Activated T-cell treated with anti-CD3 and anti-CD28 coated beads for 1 hour (primary cell): ENCODE measurements at places on chromosomes 5 and 9.

GRCh38 chr5:85266692-85267091, 882.0 kb upstream of the EDIL3 start:
- no peak for DNase-seq

- DNase-seq, result no peak
Measured at GRCh38 chr5:77867194-77867691, 91.1 kb upstream of the TBCA start.

DNA sequence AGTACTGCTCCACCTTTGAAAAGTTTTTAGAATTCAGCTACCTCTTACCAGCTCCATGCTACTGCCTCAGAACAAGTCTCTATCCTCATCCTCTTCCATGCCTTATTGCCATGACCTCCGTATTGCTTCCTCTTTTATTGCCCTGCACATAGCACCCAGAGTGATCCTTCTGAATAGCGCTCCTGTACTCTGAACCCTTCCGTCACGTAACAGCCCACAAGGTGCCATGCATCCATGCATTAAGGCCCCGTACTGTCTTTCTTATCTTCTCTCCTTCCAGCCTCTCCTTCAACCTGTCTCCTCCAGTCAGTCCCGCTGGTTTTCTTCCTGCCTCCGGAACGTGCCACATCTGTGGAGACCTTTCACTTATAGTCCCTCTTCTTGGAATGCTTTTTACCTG, 273.3 kb upstream of the SEMA6A start:
- no peak for DNase-seq

DNA sequence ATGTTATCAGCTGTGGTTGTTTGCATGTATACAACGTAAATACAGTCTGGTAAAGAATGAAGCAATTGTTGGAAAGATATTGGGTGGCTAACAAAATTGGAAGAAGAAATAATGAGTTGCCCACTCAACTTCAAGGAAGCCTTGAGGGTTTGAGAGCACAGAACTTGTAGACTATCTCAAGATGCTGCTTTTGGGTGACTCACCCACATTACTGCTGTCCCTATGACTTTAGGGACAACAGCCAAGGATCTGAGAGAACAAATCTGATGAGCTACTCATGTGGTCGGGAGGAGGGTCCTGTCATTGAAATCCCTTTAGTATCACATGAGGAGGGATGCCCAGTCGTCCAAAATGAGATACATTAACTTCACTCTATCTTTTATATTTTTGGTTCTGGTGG, 261.8 kb downstream of the GAS1 start:
- DNase-seq, result no peak

DNA sequence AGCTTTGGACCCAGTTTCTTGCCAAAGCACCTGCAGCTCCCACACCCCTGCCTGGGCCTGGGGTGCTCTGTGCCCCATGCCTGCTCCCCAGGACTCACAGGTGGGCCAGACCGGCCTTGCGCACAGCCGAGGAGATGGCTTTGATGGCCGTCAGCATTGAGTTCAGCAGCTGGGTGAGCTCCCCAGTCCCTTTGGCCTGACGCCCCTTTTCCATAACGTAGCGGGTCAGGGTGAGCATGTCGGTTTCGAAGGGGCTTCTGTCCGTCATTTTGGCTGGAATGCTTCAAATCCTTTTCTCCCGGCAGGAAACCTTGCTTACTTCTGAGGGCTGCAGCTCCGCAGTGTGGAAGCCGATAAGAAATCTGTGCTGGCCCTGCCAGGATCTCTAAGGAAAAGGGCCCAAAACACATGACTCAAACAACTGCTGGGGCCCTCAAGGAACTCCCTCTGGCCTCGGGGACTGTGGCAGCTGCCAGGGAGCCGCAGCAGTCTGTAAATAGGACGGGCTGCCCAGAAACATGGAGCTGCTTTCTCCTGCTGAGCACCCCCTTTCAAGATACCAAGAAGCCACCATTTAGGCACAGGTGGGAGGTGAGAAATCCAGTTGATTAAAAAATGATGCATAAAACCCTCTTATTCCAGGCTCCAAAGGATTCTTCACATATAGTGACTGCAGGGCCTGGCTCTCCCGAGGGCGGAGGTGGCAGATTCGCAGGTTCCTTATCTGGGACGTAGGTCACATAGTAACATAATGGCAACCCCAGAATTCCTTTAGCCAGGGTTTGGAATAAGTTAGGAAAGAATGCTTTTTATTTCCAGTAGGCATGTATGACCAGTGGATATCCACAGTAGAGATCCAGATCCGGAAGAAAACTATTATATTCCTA, at the start of gene FBP2:
FBP2 (minus strand) TSS at position 366 of the 887 bp plus-strand sequence; CDS start at position 268, 98 bp downstream.
- DNase-seq, result no peak

- no peak for DNase-seq
Measured at GRCh38 chr9:118109542-118109941, 405.3 kb downstream of the TLR4 start.

DNA sequence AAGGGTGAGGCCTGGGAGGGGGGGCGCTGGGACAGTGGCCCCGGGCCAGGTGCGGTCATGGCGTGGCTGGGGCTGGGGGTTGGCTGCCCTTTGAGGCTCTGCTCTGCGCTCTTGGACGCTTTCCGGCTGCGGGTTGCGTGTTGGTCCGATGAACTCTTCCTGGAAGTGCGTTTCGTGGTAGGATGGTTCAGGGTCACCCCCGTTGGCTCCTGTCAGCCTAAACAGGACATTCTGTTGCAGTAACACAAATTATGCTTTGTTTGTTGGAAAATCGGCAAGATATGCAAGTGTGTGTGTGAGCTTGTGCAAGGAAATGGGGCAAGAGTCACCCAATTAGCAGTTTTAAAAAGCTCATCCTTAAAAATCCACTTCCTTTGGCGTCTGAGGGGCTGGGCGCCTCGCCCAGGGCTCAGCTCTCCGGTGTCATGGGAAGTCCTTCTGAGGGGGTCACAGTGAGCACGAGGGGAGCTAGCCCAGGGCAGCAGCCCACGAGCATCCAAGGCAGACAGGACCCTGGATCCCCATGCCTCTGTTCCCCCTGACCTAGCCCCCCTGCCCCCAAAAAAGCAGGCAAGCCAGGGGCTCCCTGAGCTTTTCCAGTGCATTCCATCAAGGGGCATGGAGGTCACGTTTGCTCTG, 22.2 kb upstream of the RNU6ATAC start:
- DNase-seq, result no peak

GRCh38 chr9:81031422-81032029, 657.8 kb downstream of the TLE1 start:
- no peak for DNase-seq

DNA sequence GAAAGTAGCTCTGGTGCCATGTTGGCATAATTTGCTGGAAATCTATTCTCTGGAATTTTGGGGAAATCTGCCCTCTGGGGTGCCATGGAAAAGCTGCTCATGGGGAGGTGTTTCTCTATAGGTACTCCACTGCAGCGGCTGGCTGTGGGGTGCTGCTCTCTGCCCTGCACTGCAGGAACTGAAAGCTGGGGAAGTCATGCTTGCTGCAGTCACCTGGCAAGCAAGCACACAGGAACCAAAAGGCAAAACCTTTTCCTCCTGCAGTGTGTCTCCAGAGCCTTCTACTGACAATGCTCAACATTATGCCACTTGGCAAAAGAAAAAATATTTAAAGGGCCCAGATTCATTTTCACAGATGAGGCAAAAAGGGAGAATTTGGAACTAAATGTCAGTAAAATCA, 25.8 kb upstream of the CARNMT1 start:
- no peak for DNase-seq

DNA sequence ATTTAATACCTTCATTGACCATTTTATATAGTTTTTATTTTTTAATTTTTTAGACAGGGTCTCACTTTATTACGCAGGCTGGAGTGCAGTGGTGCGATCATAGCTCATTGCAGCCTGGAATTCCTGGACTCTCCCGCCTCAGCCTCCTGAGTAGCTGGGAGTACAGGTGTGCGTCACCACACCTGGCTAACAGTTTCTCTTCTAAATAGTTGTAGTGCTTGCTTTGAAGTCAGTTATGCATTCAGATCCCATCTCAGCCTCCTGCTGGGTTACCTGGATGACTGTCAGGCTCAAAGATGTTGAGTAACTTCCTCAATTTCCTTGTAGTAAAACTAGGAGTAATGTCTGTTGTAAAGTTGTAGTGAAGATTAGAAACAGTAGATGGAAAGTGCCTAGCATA, 21.4 kb downstream of the SNX18 start:
- DNase-seq, result no peak

DNA sequence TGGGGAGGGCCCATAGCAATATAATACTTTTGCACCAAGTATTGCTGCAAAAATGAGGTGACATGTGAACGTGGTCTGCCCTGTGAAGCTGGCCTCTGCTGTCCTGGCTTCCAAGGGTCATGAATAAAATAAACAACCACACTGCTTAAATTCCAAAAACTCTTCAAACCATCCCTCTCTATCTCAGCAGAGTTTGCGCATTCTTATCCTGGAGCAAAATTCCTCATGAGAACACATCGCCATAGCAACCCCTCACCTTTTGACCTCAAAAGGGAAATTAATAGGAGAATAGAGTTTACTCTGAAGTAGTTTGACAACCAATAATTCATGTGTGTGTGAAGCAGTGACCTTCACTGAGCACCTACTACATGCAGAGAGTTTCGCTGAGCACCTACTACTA, 342.9 kb downstream of the SPOCK1 start:
- DNase-seq, result no peak

DNA sequence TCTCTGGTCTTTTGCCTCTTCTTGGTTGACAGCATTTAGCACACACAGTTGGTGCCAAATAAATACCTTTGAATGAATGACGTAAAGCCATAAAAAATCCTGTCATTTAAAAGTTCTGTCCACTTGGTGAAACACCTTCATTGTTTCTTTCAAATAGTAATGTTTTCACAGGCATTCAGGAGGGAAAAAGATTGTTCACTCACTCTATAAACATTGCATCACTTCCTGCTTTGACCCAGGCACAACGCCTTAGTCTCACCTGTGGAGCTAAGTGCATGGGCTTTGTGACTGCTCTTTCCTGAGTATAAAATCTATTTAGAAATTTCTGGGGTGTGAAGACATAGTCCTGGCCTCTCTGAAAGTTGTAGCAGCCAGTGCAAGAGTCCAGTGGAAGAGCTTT, 88.9 kb upstream of the CXCL14 start:
- DNase-seq, result no peak
